WTC11 (cell line): ENCODE measurements at places on chromosomes 12 and 14.

DNA sequence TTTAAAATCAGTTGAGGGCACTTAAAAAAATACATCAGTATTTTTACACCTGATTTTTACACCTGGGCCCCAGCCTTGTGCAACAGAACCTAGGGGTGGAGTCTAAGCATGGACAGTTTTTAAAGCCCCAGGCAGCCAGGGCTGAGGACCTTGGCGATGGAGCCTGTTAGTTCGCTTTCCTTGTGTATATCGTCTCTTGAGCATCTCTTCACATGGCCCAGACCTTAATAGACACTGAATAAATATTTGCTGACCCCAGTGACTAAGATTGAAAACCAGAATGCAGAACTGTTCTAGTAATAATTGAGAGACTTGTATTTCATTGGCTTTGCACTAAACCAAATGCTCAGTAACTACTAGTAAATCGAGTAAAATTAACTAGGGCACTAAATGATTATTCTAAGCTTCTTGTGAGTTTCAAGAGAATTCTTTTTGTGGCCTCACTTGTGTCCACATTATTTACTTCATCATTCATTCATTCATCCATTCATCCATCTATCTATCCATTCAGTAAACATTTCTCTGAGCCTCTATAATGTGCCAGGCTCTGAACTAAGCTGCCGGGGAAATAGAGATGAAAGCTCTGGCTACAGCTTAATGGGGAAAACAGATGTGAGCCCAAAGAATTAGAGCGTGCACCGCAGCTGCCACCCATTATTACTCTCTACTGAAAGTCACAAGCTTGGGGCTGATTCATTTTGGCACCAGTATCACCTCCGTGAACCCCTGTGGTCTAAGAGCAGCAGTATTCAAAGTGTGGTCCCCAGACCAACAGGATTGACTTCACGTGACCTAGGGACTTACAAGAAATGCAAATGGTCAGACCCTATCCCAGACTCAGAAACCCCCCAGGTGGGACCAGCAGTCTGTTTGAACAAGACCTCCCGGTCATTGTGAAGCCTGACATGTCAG is 30.7 kb upstream of the BCL7A start:
- no peak for DNase-seq

DNA sequence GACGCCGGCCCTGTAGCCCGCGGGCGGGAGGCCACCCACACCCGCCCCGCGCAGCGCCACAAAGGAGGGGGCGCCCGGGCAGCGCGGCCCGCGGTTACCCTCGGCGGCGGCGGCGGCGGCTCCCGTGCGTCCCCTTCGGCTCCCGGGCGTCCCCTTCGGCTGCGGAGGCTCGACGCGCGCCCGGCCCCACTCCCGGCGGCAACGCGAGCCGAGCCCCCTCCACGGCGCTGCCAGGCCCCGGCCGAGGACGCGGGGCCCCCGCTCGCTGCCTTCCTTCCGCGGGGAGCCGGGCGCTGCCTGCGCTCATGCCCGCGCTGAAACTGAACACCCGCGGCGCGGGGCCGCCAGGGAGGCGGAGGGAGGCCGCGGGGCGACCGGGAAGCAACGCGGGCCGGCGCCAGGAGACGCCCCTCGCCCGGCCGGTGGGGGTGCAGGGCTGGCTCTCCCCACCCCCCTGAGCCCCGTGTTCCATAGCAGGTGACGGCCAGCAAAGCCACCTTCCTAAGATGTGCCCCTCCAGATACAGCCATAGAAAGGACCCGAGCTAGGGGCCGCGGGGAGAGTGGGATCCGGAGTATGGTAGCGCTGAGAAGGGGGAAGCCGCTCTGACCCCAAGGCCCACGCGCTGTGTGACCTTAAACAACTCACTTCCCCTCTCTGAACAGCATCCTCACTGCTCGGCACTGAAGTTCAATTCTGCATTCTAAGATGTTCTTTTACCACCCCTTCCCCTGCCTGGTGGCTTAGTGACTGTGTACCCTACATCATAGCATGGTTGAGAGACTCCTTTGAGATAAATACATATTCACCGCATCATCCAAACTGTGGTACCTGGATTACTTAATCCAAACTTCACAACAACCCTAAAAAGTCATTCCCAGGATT is 42.8 kb downstream of the KDM2B start:
- DNase-seq: no peak

- DNase-seq: no peak
These were observed 91.4 kb downstream of the CALM1 start for GRCh38 chr14:90488256-90488655.

DNA sequence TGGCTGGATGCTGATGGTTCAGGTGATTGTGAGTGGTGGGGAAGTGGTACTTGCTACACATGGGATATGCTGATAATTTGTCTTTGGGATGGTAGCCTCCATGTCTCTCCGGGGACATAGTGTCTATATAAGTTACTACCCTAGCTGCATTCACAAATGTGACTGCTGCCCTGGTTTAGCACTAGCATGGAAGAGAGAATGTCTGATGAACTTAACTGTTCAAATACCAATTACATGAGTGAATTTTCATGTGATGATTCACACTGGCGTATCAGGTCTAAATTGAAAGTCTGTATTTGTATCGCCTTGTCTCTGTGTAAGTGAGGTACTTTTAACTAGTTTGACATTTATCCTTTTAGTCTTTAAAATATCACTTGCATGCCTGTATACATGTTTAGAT is 34.4 kb downstream of the ATF7IP start:
- no peak for DNase-seq

GRCh38 chr12:88951177-88951576 is 370.9 kb upstream of the KITLG start:
- no peak for DNase-seq

GRCh38 chr12:89448526-89448925 is 76.1 kb downstream of the GALNT4 start:
- DNase-seq: no peak

DNA sequence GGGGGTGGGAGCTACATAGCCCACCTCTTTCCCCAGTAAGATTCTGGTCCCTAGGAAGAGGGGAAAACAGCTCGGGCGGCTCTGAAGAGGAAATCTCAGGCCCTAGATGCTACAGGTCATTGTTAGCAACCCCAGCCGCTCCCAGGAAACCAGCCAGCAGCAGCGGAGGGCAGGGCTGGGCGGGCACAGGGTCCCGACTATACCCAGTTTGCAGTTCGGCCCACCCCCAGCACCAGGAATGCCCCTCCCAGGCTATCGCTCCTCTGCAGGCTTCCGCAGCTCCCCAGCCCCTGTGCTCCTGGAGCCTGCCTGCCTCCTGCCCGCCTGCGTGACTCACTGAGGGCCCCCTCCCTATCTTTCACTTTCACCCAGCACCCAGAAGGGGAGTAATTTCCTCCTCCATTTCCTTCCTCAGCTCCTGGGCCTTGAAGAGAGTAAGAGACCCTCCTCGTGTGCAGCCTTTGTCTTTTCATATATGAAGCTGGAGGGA is 27.2 kb upstream of the PNMA1 start:
- peak; percentile 69 for DNase-seq
